Suprapubic skin (tissue), 4 donors: ENCODE measurements at places on chromosomes 5 and 9. TPM values are rescaled to one million over a fixed set of nuclear protein-coding genes. Genes with fewer than 3 reads are reported as not detected.
A peak's percentile ranks its signal among the peaks of the same experiment; 100 is the strongest.

DNA sequence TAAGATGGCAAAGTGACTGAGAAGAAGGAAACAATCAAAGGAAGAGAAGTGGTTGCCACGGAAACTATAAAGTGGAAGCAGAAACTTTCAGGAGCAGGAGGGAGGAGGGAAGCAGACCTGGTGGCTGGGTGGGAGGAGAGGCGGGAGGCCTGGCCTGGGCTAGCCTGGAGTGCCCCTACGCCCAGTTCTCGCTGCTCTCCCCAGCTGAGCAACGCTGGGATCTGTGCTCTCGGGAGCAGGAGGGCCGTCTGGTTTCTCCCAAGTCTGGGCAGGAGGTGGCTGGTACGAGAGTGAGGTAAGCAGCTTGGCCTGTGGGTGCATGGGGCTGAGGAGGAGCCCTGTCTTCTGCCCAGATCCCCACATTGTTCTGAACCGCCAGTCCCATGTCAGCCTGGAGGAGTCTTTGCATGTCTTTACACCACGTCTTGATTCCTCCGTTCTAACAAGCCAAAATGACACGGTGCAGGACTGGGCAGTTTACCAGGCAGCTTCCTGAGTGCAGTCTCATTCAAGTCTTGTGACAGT, 15.0 kb upstream of the DAB2IP start:
- H3K4me3 ChIP-seq = no peak overlapping the region
- DNase-seq = no peak
- peaks cover 46% of the 10 kb centered on the region for H3K4me1 ChIP-seq
- no peaks in the 10 kb centered on the region for H3K27me3 ChIP-seq

CCL27 gene
- total RNA-seq = 169 TPM

- no peaks in the 10 kb centered on the region for H3K4me1 ChIP-seq
- H3K4me3 ChIP-seq = no peak overlapping the region
- no peak overlapping the region for H3K27ac ChIP-seq
- no peaks in the 10 kb centered on the region for H3K27me3 ChIP-seq
- DNase-seq = no peak
- H3K36me3 ChIP-seq = no peaks in the 10 kb centered on the region
These were observed 349.2 kb upstream of the MEF2C start for GRCh38 chr5:89232139-89232603.

- H3K27ac ChIP-seq = peak overlapping the region; percentile 93
- H3K4me3 ChIP-seq = peak overlapping the region; percentile 57
- peak; percentile 95 for DNase-seq
These were observed 23.6 kb downstream of the PCDHGC5 start for GRCh38 chr5:141512390-141512910.

- H3K36me3 ChIP-seq = peaks cover 87% of the 10 kb centered on the region
- no peak overlapping the region for H3K4me3 ChIP-seq
- DNase-seq = no peak
These were observed 19.7 kb downstream of the UBAC1 start for GRCh38 chr9:135941288-135941995.

- H3K4me3 ChIP-seq = no peak overlapping the region
- peaks cover 9% of the 10 kb centered on the region for H3K4me1 ChIP-seq
- H3K27ac ChIP-seq = no peak overlapping the region
- no peak for DNase-seq
These were observed 18.6 kb downstream of the RALGDS start for GRCh38 chr9:133102190-133103021.

GRCh38 chr5:154993461-154993860, 20.1 kb upstream of the KIF4B start:
- no peak for DNase-seq
- no peaks in the 10 kb centered on the region for H3K36me3 ChIP-seq
- H3K4me1 ChIP-seq = no peaks in the 10 kb centered on the region
- H3K27me3 ChIP-seq = no peaks in the 10 kb centered on the region
- no peak overlapping the region for H3K27ac ChIP-seq

DNA sequence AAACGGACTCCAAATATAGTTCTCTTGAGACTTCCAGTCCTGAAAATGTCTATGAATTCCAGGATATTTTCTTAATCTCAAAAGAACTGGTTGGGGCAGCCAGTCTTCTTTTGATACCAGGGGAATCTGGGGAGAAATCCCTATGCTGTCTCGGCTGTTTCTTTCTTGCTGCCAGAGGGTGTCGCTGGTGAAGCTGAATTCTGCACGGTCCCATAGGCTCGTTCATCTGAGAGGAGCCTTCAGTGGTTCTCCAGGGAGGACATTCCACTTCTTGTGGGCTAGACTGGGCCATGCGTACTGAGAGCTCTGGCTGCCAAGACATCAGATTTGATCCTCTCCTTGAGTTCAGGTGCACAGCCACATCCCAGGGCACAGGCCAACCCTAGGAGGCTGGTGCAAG, 155.0 kb upstream of the CLINT1 start:
- H3K27me3 ChIP-seq = no peaks in the 10 kb centered on the region
- no peak for DNase-seq
- H3K36me3 ChIP-seq = no peaks in the 10 kb centered on the region
- no peak overlapping the region for H3K27ac ChIP-seq
- no peak overlapping the region for H3K4me3 ChIP-seq
- no peaks in the 10 kb centered on the region for H3K4me1 ChIP-seq

ZNF883 gene
- 0.31 TPM for total RNA-seq
